CD4-positive, alpha-beta T cell treated with Interferon alpha-2 for 1 hour (primary cell): ENCODE measurements at places on chromosomes 7 and 10.

GRCh38 chr10:44974628-44975430, 3.8 kb downstream of the DEPP1 start:
- DNase-seq, result peak; percentile 54

GRCh38 chr10:125164421-125164820, 4.1 kb upstream of the CTBP2 start:
- no peak for DNase-seq

- DNase-seq, result peak; percentile 51
These were observed 28.2 kb downstream of the PFKP start for GRCh38 chr10:3095373-3096139.

- no peak for DNase-seq
These were observed 5.8 kb downstream of the ZNF365 start for GRCh38 chr10:62380016-62380415.

- DNase-seq, result no peak
These were observed 11.2 kb downstream of the MIOS start for GRCh38 chr7:7577888-7578287.

GRCh38 chr10:53469383-53469782, 696.8 kb upstream of the MBL2 start:
- DNase-seq, result no peak

- no peak for DNase-seq
These were observed 142.1 kb downstream of the SLC25A13 start for GRCh38 chr7:96179837-96180236.

- DNase-seq, result no peak
These were observed 62.5 kb downstream of the MKI67 start for GRCh38 chr10:128063736-128064107.

- no peak for DNase-seq
These were observed 36.1 kb downstream of the NET1 start for GRCh38 chr10:5448333-5449001.

GRCh38 chr7:120337308-120337907, 64.4 kb downstream of the KCND2 start:
- no peak for DNase-seq

GRCh38 chr10:62130948-62131347, 137.7 kb downstream of the RTKN2 start:
- no peak for DNase-seq

GRCh38 chr10:6410830-6411229, 169.2 kb downstream of the PRKCQ start:
- no peak for DNase-seq

- DNase-seq, result peak; percentile 39
These were observed 65.9 kb upstream of the LRRN3 start for GRCh38 chr7:111025006-111025405.

GRCh38 chr7:27179030-27179429, 4.9 kb upstream of the HOXA10 start:
- DNase-seq, result no peak

DNA sequence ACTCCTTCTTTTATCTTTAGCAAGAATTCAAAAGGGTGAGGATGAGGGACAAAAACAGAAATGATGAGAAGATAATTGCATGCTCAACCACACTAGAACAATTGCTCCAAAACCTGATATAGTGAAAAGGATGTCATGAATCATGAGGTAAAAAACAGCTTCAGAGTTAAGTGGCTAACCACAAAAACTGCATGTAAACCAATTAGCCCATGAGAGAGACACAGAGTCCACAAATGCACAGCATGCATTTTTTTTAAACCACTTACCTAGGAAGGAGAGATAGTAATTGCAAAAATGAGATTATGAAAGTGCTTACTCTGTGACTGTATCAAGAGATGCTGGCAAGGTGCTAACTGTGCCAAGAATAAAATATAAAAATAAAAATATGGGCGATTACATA, 132.9 kb downstream of the MBL2 start:
- no peak for DNase-seq
